Pons (tissue), 1 donor: ENCODE measurements at places on chromosomes 7 and 10.

DNA sequence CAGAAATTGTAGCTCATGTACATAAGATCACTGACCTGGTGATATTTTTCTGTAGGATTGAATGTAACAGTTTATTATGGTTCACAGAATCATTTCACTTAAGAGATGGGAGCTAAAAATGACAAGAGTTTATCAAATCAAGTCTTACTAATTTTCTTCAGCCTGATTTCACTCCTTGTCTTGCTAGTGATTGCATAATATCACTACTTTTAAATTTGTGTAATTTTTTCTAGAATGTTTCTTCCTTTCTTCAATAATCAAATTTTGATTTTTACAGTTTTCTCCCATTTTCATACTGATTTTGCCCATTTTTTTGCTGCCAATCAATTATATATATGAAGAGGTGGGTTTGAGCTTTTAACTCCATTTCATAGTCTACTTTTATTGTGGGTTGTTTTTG lies 68.8 kb upstream of the TMEM140 start:
- DNase-seq = no peak

DNA sequence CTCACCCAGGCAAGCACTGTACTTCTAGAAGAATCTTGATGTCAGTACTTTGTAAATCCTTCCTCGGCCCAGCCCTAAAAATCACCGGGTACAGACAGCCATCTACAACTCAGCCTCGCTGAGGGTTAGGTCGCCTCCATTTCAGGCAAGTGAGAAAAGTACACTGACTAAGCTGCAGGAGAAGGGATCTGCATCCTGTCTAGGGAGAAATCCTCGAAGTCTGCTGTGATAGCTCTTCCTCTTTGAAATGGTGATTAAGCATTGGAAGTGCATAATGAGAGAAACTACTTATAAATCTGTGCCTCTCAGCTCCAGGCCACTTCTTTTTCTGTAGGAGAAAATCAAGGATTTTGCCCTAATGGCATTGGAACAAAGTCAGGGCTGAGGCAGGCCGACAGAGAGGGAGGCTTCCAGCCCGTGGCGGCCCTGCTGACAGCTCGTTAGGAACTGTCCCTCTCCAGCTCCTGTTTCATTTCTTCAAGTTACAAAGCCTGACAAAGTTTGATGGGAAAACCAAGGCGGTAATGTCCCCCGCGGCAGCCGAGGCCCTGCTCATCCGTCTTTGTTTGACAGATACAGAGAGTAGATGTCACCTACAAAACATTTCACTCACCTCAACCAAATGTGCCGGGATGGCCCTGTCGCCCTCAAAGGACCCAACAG lies 14.1 kb upstream of the GOT1 start:
- no peak for DNase-seq

- no peak for DNase-seq
Measured at GRCh38 chr10:60140651-60141632, 234.6 kb upstream of the CCDC6 start.

DNA sequence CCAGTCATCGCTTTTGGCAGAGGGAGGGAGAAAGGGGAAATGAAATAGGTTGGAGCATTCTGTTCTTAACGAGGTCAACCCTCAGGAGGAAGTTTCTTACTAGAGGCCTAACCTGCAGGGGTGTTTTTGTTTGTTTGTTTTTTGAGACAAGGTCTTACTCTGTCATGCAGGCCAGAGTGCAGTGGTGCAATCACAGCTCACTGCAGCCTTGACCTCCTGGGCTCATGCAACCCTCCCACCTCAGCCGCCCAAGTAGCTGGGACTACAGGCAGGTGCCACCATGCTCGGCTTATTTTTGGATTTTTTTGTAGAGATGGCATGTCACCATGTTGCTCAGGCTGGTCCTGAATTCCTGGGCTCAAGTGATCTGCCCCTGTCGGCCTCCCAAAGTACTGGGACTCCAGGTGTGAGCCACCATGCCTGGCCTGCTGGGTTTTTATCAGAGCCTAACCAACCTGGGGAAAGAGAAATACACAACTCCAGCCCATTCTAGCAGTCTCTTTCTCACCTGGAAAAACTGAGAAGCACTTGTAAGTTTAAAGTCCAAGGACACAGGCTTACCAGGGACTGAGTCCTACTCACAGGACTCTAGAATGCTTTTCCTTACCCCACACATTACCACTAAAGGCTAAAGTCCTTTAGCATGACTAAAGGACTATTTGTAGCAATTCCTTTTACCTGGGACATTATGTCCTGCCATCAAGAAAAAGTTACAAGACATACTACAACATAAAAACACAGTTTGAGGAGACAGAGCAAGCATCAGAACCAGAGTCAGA lies 101.0 kb upstream of the EGFR start:
- DNase-seq = no peak

DNA sequence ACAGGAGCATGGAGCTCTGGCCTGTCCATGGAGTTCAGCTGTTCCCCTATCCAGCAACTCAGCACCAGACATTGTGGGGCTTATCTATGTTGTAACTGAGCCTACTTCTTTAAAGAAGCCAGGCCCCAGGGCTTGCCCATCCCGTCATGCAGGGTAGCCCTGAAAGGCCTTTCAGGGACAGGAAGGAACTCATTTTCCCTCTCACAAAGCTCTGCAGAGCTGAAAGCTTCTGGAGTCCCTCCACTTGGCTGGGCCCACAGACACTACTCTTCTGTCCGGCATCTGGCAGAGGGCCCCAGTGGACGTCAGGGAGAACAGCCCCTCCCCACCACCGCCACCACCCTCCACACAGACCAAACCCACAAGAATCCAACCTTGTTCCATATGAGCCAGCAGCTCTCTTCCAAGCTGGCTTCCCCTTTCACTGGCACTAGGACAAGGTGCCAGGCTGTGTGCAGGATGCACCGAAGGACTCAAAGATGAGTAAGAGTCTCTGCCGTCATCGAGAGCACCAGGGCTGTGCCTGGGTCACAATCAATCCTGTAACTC lies 33.1 kb downstream of the DENND2A start:
- DNase-seq = peak; percentile 94
